Gastrocnemius medialis (tissue), 4 donors: ENCODE measurements at places on chromosomes 4 and X. TPM values are rescaled to one million over a fixed set of nuclear protein-coding genes. Genes with fewer than 3 reads are reported as not detected.

The HOPX gene
- total RNA-seq = 5.3 TPM

The MBNL3 gene
- 1.7 TPM for total RNA-seq

The SPATA4 gene
- total RNA-seq = not detected

The POLN gene
- 0.86 TPM for total RNA-seq

The GPR173 gene
- 0.31 TPM for total RNA-seq

The ETDB gene
- total RNA-seq = not detected

The CCDC158 gene
- total RNA-seq = not detected

The INTS12 gene
- total RNA-seq = 16.7 TPM

The SERPINA7 gene
- not detected for total RNA-seq

The SPANXN4 gene
- total RNA-seq = not detected

The BRS3 gene
- total RNA-seq = not detected

The CYSLTR1 gene
- total RNA-seq = 0.24 TPM

The PSAPL1 gene
- not detected for total RNA-seq

The ASB5 gene
- total RNA-seq = 236 TPM

The CTAG2 gene
- not detected for total RNA-seq

The MAGEA3 gene
- total RNA-seq = not detected

The TSPAN7 gene
- total RNA-seq = 65.7 TPM

The OTUD6A gene
- not detected for total RNA-seq

The GAGE12E gene
- not detected for total RNA-seq

The GAGE12J gene
- total RNA-seq = not detected

The ASB12 gene
- total RNA-seq = 11.4 TPM
